Foreskin melanocyte (primary cell): ENCODE measurements at places on chromosomes 1 and 21.

GRCh38 chr1:209673631-209674417 is 1.4 kb upstream of the G0S2 start:
- DNase-seq, result no peak

GRCh38 chr1:191582169-191582568 is 576.1 kb upstream of the RGS18 start:
- DNase-seq, result no peak

GRCh38 chr1:43286115-43286514 is 734 bp upstream of the C1orf210 start:
- no peak for DNase-seq

GRCh38 chr1:232594768-232595698 is 34.9 kb downstream of the SIPA1L2 start:
- no peak for DNase-seq

- no peak for DNase-seq
Measured at GRCh38 chr1:43039228-43040055, 80.8 kb upstream of the SLC2A1 start.

GRCh38 chr1:228396770-228397662 is 9.6 kb downstream of the TRIM11 start:
- no peak for DNase-seq

GRCh38 chr1:206674745-206675175 is 9.9 kb upstream of the MAPKAPK2 start:
- no peak for DNase-seq

GRCh38 chr1:223479261-223479660 is 86.0 kb downstream of the CCDC185 start:
- no peak for DNase-seq

DNA sequence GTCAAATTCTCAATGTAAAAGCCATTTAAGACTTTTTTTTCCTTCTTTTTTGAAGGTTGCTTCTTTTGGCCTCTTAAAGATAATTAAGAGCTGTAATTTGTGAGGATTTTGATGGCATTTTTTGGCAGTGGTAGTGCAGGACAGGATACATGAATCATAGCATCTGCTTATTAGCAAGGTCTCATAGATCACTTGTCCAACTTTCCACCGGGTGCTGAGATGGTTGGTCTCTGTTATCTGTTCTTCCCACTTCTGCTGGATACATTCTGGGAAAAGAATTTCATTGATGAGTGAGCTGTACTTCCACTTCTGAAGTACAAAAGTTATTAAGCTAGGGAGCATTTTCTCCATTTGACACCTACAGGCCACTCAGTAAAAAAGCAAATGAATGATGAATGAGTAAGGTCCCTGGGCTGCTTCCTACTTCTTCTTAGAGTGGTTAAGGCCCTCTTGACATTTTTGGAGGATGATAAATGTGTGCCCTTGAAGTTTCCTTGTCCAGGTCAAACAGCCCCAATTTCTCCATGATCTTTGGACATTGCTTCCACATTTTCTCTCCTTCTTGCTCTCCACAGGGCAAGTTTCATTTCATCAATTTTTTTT is 100.6 kb downstream of the ROR1 start:
- DNase-seq, result no peak

DNA sequence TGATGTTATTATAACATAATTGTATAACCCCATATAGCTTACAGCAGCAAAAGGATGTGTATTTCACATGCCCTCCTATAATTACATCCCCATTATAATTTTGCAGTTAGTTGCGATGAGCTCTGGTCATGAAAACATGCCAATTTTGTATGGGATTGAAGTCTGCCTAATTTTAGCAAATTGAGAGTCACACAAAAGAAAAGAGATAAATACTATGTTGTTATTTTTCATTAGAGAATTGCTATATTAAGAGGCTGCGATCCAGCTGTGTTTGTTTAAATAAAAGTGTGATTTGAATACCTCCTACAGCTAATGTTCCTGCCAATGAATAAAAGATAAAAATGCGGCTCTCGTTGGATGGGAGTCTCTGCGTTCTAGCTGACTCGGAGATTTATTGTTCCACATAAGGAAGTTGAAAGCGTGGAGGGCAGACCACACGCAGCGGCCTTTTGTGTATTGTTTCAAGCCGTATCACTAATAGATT is 461.0 kb upstream of the NFIA start:
- peak; percentile 11 for DNase-seq

- no peak for DNase-seq
Measured at GRCh38 chr21:25965951-25966707, 204.4 kb downstream of the APP start.

DNA sequence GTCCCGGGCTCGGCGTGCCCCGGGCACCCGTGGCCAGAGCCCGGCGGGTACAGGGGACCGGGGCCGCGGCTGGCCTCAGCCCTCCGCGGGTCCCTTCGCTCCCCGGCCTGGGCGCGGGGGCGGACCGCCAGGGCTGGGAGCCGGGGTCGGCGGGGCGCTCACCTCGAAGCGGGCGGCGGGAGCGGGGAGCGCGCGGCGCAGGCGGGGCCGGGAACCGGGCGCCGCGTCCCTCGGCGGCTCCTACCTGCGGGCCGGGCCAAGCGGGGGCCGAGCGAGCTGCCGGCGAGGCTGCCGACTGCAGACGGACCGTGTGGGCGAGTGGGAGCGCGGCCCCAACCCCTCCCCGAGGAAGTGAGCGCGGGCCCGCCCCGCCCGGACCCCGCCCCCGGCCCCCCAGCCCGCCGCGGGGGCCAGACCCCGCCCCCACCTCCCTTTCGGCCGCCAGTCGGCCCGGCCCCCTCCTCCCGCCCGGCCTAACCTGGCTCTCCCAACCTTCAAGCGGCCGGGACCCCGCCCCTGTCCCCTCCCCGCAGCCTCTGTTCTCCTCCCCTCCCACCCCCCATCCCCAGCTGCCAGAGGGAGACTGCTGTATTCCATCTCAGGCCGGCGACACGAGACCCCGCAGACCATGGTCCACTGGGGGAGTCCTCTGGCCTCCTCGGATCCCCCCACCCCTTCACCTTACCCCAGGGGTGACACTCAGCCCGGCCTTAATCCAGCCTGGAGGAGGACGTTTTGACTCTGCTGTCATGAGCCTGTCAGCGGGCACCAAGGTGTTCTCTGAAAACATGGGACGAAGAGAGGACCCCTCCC is at the start of gene FHL3:
TSS of gene FHL3 (minus strand) at position 320 of the 813 bp plus-strand sequence. CDS start 6,102 bp downstream, outside the sequence.
- DNase-seq, result no peak

DNA sequence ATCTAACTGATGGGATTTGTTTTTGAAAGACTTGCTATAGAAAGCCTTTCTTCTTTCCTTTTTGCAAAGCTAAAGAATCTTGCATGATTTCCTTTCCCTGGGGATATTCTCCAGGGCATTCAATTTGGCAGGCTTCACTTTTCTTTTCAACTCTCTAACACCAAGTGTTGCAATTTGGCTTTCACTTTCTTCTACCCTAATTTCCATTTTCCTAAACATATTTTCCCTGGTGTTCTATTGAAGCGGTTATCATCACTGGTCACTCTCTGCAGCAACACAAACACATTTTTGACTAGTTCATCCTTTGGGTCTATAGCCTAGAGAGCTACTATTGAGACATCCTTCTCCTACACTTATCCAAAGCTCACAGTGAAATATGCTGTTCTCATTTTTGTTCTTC is 424.5 kb downstream of the NEGR1 start:
- no peak for DNase-seq

GRCh38 chr1:245154429-245155271 is at the start of gene KIF26B:
Gene KIF26B, plus strand, starts transcription at chr1:245154985. Its CDS starts 440 bp downstream, at chr1:245155425.
- DNase-seq, result no peak

GRCh38 chr1:76682138-76682537 is 185.1 kb upstream of the ST6GALNAC5 start:
- no peak for DNase-seq

DNA sequence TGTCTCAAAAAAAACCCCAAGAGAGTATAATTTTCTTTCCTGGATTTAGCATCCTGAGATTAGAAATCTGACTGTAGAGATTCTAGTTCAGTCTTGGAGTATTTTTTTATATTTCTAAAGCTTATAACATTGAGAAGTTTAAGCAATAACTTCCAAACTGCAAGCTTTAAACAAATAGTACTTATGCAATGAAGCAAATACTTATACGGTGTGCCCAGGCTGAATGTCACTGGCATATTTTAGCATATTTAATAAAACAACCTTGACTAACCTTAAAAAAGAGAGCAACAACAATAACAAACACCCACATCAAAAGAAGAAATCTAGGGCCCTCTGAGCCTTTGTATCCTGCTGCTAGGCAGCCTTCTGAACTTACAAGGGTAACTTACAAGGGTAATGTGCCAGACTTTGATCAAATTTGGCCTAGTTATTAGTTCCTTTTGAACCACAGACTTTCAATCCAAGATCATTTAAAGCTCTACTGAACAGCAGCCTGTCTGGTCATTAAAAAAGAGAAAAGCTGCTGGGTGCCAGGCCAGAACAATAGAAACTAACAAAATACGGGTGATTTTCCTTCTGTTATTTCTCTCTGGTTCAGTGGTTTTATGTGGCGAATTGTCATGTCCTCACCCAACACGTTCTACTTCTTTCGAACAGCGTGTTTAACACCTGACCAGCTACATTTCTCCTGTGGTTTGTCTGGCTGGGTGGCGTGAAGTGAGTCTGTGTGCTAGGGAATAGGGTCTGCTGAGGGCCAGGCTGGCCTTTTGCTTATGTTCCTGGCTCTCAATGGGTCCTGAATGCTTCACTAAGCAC is 16.2 kb downstream of the MTOR start:
- DNase-seq, result no peak

GRCh38 chr1:114353262-114353661 is 157.7 kb downstream of the TRIM33 start:
- no peak for DNase-seq

GRCh38 chr1:36512842-36513241 is 30.1 kb upstream of the CSF3R start:
- DNase-seq, result no peak

DNA sequence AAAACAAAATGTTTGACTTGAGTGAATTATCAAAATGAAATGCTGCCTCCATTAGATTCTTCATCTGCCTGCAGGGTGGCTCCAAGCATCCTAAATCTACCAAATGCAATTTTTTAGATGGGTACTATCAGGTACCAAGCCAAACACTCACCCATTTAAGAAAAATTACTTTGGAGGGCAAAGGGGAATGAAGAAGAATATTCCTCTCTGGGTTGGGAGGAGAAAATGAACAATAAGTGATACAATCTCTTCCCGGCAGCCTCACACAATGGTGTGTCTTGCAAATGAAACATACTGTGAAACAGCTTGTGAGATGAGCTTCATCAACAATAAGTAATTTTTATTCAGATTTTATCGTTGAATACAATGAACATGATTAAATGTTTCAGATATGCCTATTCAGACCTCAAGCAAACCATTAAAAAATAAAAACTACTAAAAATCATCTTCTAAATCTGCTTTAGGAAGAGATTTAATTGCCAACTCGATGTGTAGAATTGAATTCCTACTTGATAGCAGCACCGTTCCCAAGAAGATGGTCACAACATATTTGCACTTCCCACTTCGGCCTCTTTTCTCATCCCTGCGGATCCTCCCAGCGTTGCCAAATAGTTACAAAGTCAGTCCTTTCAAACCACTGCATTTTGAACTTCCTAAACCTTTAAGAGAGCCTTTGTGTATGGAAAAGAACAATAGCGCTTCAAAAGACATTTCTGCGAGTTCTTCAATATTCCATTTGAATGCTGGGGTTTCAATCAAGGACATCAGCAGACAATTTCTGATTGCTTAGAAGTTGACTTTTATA is 2.7 kb downstream of the DAB1 start:
- DNase-seq, result no peak

DNA sequence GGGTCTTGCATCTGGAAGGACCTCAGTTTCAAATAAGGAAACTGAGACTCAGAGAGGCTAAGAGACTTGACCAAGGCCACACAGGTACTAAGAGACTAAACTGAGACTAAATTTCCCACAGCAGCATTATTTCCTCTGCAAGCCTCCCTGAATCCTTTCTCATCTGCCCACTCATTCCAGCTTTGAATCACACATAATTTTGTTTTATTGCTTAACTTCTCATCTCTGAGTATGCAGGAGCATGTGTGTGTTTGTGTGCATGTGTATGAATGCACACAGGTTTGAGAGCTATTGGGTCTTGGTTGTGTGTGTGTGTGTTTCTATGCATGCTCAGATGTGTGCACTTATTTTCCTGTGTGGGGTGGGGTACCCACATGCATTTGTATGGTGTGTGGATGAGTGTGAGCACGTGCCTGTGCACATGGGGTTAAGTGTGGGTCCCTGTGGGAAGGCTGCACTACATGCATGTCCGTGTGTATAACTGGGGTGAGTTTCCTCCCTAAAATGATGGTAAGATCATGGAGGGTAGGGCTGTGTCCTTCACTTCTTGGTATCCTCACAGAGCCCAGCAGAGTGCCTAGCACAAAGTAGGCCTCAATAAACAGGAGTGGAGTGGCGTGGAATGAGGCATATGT is 74.4 kb upstream of the ZC3H12A start:
- DNase-seq, result no peak

DNA sequence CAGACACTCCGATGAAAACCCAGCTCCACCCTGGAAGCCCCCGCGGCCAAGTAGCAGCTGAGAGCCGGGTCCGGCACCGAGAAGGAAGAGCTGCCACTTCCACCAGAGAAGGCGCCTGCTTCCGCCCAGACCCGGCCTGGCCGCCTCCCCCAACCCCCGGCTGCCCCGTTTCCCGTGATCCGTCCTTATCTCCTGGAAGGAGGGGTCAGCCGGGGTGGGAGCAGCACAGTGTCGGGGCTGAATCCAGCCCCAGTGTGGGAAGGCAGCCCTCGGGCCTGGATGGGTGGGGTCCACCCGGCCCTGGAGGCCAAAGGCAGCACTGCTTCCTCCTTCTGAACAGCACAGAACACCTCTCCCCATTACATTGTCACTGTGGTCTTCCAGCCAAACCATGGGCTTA is 69.4 kb downstream of the MEGF6 start:
- no peak for DNase-seq

GRCh38 chr1:167879508-167879907 is 34.4 kb downstream of the ADCY10 start:
- no peak for DNase-seq

- DNase-seq, result no peak
Measured at GRCh38 chr1:164836614-164837018, 277.6 kb downstream of the PBX1 start.

DNA sequence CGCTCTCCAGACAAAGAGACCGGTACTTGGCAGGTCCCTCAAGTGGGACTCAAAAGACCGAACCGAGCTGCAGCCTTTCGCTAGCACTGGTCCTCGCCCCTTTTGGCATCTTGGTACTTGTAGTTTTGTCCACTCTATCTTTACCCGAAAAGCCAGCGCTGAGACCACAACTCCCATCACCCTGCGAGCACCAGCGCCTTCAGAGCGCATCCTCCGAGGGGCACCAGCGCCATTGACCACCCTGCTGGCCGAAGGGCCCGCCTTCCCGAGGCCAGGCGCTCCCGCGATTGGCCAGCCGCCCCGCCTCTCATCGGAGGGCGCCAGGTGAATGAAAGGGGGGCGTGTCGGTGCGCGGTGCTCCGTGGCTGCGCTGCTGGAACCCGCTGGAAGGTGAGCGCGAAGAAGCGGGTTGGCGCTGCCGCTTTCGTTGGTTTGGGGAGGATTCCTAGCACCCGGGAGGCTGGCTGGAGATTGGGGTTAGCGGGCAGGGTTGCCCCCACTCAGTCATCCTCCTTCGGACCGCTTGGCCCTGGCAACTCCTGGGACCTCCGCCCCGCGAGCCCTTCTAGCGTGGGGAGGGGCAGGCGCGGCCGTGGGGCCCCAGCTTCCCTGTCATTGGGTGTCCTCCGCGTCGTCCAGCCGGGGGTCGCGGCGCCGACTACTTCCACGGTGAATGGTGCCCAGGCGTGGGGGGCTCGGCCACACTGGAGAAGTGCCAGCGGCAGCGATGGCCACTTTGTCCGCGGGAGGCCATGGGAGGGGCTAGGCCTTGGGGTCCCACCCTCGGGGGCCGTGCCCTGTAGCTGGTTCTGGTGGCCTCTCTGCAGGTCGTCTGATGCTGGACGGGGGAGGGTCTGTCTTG is at the start of gene ZBTB8B:
TSS of gene ZBTB8B (plus strand) at position 357 of the 862 bp plus-strand sequence. CDS start 5,553 bp downstream, outside the sequence.
- DNase-seq, result peak; percentile 76
